BE2C (cell line): ENCODE measurements at places on chromosomes 2 and 18.

- no peak for DNase-seq
Measured at GRCh38 chr18:55990186-55990585, 402.2 kb upstream of the TCF4 start.

- DNase-seq = peak; percentile 79
Measured at GRCh38 chr2:206274434-206275311, at the start of gene ZDBF2. TSS of gene ZDBF2 (plus strand) at chr2:206274663. CDS start at chr2:206281850, 7,187 bp downstream.

DNA sequence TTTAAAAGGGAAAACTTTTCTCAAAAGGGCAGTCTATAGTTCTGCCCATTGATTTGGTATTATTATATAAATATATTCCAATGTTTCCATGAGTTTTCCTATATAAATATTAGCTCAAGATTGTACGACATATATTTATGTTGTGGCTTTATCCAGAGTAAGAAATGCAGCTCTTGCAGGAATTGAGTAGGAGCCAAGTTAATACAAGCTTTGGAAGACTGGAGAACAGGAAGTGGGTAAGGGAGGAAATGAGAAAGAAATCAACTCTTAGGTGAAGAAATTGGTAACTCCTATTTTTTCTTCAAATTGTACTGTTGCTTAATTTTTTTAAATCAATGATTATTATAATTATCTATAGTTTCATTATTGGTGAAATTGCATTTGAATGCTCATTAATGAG, 105.4 kb upstream of the FAM117B start:
- no peak for DNase-seq

- DNase-seq = no peak
Measured at GRCh38 chr2:215436705-215437565, 1.1 kb upstream of the FN1 start.

GRCh38 chr2:45331410-45331786, 279.7 kb downstream of the SRBD1 start:
- DNase-seq = no peak

DNA sequence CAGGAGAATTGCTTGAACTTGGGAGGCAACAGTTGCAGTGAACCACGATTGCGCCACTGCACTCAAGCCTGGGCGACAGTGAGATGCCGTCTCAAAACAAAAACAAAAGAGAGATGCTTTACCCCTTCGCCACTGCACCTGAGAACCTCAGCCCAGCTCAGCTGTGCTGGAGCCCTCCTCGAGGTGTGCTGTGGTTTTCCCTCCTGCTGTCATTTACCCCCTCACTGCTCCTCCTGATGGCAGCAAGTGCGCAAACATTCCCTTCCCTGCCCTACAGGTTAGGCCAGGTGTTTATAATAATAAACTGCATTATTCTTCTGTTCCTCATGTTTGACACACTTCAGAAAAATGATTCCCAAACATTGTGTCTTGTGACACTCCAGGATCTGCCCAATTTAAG, 8.4 kb downstream of the FBXO36 start:
- no peak for DNase-seq

GRCh38 chr2:235264121-235264493, 229.7 kb upstream of the AGAP1 start:
- no peak for DNase-seq

DNA sequence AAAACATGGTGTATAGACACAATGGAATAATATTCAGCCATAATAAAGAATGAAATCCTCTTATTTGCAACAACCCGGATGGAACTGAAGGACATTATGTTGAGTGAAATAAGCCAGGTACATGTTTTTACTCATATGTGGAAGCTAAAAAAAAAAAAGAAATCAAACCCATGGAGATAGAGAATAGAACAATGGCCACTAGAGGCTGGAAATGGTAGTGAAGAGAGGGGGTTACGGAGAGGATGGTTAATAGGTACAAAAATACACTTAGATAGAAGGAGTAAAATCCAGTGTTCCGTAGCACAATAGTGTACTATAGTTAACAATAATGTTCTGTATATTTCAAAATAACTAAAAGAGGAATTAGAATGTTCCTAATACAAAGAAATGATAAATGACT, 12.8 kb upstream of the KIAA2012 start:
- DNase-seq = no peak

GRCh38 chr2:107597507-107597906, 229.2 kb upstream of the RGPD4 start:
- DNase-seq = no peak

DNA sequence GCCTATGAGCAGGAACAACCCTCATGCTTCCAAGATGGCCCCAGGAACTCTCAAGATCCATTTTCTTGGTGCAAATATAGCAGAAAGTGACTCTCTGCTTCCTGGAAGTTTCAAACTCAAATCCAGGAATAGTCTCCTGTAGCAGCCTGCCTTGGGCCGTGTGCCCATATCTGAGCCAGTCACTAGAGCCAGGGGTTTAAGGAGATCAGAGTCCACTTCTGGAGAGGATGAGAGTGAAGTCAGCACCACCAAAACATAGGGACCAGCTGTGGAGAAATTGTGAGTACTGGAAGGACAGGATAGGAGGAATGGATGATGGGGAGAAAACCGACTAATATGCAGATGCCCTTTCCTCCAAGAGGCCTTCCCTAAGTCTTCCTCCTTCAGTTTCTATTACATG, 33.2 kb downstream of the PSD4 start:
- DNase-seq = no peak

DNA sequence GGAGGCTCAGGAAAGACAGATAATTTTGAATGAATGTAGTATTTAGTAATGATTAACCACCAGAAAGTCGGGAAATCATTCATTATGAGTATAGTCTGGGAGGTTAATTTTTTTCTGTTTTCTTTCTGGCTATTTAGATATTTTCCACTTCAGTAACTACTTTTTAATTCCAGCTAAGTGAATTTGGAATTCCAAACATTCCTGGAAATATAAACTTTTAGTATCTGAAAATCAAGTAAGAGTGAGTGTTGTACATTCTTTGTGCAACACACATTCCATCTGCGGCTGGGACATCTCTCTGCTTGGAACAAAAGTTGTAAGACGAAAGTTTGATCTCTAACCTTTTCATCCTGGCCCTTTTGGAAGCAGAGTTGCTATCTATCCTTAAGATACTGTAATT, 275.7 kb upstream of the SPRED2 start:
- no peak for DNase-seq

DNA sequence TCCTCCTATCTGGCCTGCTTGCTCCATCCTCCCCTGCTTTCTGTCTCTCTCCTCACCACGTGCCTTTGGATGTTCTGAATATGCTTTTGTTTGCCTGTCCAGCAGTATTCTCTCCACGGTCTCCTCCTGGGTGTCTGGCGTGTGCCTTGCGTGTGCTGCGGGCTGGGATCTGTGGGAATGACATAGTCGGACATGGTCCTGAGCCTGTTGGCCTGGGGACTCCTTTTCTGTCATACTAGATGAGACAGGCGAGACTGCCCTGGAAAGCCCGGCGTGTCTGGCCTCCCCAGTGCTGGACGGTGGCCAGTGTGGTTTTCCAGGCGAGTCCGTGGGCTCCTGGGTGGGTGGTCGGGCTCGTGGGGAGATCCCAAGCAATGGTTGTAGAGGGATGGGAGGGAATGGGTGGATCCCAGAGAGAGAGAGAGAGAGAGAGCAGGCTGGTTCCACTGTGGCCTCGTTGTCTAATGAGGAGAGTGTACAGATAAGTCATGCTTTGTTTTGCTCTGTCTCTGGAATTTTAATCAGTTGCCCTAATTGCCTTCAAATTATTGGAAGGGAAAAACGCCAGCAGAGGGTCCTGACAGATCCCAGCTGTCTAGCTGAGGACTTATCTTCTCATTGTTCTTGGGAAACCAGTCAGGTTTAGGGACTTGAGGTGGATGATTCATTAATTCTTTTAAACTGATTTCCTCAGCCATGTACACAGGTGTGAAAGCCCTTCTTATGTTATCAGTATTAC, 58.3 kb downstream of the HPCAL1 start:
- DNase-seq = peak; percentile 51

DNA sequence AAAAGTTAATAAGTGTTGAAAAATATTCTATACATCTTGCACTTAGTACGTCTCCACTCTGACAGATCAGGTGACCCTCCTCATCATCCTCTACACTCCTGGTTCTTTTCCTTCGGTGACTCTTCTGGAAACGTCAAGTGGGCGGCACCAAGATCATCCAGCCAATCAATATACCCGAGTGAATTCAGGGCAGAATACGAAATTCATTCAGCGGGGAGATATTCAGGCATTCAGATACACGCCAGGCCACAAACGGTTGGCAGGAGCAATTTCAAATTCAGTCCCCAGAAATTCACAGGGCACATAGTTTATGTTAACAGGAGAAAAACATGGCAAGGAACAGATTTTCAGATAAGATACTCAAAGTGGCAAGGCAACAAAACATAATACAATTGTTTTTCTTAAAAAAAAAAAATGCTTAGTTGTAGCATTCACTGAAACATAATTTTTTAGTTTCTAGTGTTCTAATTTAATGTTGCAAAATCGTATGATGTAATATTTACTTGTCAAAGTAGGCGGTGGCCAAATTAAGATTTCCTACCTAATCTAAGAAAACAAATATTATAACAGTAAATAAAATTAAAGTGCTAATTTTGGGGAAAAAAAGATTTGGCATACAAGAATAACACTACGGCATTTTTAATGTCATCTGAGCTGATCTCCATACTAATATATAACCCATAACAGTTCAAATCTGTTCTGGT, 4.2 kb downstream of the CLK1 start:
- DNase-seq = no peak

- DNase-seq = no peak
Measured at GRCh38 chr18:72119082-72119481, 425.1 kb downstream of the CBLN2 start.

GRCh38 chr2:239297142-239298004, 103.4 kb downstream of the HDAC4 start:
- no peak for DNase-seq

DNA sequence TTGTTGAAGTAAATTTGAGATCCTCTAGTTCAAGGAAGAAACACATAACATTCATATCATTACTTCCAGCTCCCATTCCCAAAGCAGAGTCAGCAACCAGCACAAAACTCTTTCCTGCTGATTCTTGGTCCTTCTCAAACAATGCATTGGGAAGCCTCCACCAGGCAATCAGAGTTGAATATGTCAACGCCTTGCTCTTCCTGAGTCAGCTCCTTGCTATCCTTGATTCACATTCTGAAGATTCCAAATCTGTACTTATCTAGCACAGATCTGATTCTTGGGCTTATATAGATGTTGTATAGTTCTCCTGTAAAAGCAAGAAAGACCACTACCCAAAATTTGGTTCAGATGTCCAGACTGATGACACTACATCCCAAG, 29.6 kb downstream of the CFAP210 start:
- DNase-seq = no peak

DNA sequence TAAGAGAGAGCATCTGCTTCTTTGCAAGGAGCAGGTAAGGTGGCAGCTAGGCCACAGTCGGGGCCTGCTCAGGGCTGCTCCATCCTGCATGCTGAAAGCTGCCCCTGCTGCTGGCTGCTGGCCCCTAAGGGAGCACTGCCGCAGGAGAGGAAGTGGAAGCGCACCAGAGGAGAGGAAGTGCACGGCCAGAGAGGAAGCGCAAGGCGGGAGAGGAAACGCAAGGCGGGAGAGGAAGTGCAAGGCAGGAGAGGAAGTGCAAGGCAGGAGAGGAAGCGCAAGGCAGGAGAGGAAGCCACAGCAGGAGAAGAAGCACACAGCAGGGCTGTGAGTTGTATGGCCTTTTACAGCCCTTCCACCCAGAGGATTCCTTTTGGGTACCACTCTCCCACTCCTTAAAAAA, 539.0 kb upstream of the TNP1 start:
- DNase-seq = no peak
